ENCODE measurements at places on chromosomes 1 and 21.

- DNase-seq = no peak
These were observed 12.2 kb downstream of the TRMT13 start for GRCh38 chr1:100145116-100145515.

- DNase-seq = no peak
These were observed 1.2 kb upstream of the LUZP1 start for GRCh38 chr1:23169727-23170335.

- DNase-seq = no peak
These were observed 21.1 kb upstream of the SH2D5 start for GRCh38 chr1:20753589-20753988.

GRCh38 chr1:7450838-7451237 is 320.3 kb upstream of the VAMP3 start:
- DNase-seq = no peak

- no peak for DNase-seq
These were observed 11.7 kb upstream of the SLC26A9 start for GRCh38 chr1:205954819-205955404.

- no peak for DNase-seq
These were observed 58.7 kb downstream of the IGSF21 start for GRCh38 chr1:18166341-18166740.

- DNase-seq = no peak
These were observed 16.3 kb upstream of the TMEM54 start for GRCh38 chr1:32917521-32917920.

DNA sequence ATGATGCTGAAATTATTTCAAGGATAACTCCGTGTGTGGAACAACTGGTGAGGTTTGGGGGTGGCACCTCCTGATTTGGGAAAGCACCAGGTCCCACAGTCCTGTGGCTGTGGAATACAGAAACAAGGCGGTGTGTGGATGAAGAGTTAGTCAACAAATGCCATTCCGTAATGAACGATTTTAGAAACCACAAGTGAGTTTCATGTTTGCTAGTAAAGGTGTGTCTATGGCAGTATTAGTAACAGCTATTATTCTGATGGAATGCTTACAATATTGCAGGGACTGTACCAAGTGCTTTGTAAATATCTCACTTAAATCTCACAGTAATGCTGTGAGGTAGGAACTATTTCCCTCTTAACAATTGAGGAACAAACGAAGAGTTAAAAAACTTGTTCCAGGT is 53.8 kb downstream of the B3GALNT2 start:
- DNase-seq = no peak

GRCh38 chr1:25522031-25522655 is 21.3 kb upstream of the LDLRAP1 start:
- no peak for DNase-seq

- no peak for DNase-seq
These were observed 507.9 kb downstream of the TTLL7 start for GRCh38 chr1:83490988-83491387.

DNA sequence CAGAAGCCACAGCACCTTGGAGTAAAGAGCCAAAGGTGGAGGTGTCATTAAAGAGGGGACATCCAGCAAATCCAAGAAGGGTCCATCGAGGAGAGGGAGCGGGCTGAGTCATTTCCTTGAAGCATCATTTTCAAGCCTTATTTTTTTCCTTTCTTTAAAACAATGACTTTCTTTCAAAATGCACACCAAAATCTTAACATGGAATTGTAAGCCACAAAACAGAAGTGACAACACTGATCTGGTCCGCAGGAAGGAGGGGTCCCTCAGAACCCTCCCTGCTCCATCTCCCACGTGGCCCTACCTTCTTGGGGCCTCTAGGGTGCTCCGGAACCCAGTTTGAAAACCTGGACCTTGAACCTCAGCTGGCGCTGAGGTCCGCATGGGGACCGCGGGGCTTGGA is 14.8 kb downstream of the DHRS3 start:
- DNase-seq = no peak

GRCh38 chr1:37372302-37372701 is 102.1 kb upstream of the ZC3H12A start:
- no peak for DNase-seq

DNA sequence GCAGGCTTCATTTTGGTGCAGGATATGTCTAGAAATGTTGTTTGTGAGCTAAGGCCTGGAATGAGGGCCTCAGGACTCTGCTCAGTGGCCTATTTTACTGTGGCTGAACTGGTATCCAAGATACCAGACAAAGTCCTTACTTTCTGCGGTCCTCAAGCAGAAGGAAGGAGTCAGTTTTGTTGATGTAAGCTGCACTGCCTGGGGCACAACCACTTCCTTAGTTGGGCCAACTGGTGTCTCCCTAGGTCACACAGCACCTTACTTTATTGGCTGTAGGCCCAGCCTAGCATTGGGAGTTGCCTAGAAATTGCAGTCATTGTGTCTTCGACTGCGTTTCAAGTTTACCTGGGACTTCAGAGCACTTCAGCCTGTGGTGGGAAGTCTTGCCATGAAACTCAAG is 1322.7 kb downstream of the AMY1C start:
- no peak for DNase-seq

Data from stimulated activated effector memory CD8-positive, alpha-beta T cell treated with anti-CD3 and anti-CD28 coated beads, Interleukin-12 subunit alpha, Interleukin-12 subunit beta, amount 100 ng/mL, for 72 hours (primary cell).